ENCODE measurements at places on chromosomes 11 and 22. TPM values are rescaled to one million over a fixed set of nuclear protein-coding genes. Genes with fewer than 3 reads are reported as not detected.

DNA sequence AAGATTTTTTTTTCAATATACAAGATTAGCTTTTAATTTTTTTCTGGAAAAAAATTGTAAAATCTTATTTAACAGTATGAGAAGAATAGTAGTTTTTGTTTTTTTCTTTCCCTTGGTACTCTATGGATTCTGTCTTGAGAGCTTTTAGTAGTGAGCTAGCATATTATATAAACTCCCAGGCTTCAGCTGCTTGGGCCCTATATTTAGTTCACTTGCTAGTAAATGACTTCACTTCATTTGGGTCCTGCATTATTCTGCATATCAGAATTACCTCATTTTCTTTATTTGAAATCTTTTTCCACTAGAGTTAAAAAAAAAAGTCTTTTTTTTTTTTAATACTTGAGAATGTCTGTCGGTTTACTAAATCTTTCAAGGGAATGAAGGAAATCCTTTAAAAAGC lies 33.1 kb downstream of the HIPK3 start:
- peaks cover 28% of the 10 kb centered on the region for H3K36me3 ChIP-seq
- no peak overlapping the region for H3K4me3 ChIP-seq
- peaks cover 20% of the 10 kb centered on the region for H3K4me1 ChIP-seq

GRCh38 chr11:121368364-121369240 lies 76.0 kb downstream of the SC5D start:
- H3K27me3 ChIP-seq, result peaks cover 2% of the 10 kb centered on the region
- H3K4me3 ChIP-seq, result no peak overlapping the region
- H3K36me3 ChIP-seq, result no peaks in the 10 kb centered on the region
- no peak for DNase-seq

DNA sequence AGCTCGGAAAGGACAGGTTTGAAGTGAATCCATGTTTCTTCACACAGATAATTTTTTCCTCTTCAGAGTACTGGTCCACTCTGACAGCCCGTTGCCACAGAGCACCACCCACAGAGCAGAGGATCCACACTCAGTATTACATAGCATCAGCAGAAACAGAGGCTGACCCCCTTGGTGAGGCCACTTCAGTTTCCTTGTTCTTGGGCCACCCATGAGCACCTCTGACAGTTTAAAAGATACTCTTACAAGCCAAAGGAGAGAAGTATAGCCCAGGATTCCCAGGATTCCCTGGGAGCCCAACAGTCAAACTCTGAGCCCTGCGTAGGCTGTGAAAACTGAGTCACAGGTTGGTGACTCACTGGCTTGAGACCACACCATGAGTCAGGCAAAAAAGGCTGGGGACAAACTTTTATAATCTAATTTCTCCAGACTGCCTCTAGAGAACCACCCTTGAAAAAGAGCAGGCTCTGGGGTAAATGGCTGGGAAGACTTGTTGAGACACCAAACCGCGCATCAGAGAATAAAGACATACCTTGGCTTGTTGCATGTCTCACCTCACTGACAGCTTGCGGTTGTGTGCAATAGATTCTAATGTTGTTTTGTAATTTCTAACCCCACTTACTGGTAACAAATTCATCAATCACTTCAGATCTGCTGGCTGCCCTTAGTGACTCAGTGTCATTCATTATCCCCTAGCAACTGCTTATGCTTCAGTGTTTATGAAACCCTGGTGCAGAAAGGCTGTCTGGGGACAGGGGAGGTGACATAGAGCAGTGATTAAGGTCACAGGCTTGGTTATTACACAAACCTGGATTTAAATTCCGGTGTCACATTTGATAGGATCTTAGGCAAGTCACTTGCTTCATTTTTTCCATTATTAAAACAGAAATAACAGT lies 56.9 kb upstream of the PRSS23 start:
- peaks cover 3% of the 10 kb centered on the region for H3K27me3 ChIP-seq
- H3K27ac ChIP-seq, result no peak overlapping the region
- no peak for DNase-seq
- H3K36me3 ChIP-seq, result no peaks in the 10 kb centered on the region
- H3K4me1 ChIP-seq, result peaks cover 54% of the 10 kb centered on the region

- no peaks in the 10 kb centered on the region for H3K36me3 ChIP-seq
- DNase-seq, result no peak
- H3K27ac ChIP-seq, result peak overlapping the region; percentile 21
- peaks cover 59% of the 10 kb centered on the region for H3K4me1 ChIP-seq
- no peak overlapping the region for H3K4me3 ChIP-seq
These were observed 17.7 kb downstream of the MGAT3 start for GRCh38 chr22:39474351-39475111.

DNA sequence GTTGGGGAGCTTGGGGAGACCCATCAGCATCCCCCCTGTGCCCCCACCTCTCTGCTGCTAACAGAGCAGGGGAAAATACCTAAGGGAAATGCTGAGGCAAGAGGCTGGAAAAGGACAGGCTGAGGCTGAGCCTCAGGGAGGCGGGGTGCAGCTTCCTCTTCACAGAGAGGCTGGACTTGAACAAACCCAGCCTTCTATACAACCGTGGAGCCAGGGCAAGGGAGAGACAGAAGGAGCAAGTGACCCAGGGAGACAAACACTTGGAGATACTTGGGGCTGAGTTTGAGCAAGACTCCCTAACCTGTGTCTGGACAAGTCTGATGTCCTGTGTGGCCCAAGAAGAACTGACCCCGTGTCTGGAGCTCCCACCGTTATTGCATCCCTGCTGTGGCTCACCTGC lies at the start of gene SLCO2B1:
TSS of gene SLCO2B1 (plus strand) at position 229 of the 400 bp plus-strand sequence. CDS start 275 bp downstream, outside the sequence.
- peaks cover 13% of the 10 kb centered on the region for H3K27me3 ChIP-seq
- peaks cover 8% of the 10 kb centered on the region for H3K4me1 ChIP-seq
- DNase-seq, result no peak
- H3K27ac ChIP-seq, result no peak within 1 kb of the TSS
- no peaks in the 10 kb centered on the region for H3K36me3 ChIP-seq

DNA sequence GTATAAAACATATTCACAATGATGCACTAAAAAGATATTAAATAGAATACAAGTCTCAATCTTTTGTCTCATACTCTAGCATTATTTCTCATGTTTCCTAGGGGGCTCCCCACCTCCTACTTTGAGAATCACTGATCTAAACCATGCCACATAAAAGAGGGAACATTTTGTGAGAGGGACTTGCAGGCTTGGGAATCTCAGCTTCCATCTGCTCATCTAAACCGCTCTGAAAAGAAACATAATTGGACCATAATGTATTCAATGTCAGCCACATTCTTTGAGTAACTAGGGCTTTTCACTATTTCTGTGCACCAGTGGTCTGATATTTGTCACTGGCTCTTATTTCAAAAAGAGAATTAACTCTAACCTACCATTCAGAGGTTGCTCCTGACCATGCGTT lies 6.4 kb upstream of the CSRP3 start:
- no peak overlapping the region for H3K4me3 ChIP-seq
- H3K36me3 ChIP-seq, result no peaks in the 10 kb centered on the region
- DNase-seq, result no peak

DNA sequence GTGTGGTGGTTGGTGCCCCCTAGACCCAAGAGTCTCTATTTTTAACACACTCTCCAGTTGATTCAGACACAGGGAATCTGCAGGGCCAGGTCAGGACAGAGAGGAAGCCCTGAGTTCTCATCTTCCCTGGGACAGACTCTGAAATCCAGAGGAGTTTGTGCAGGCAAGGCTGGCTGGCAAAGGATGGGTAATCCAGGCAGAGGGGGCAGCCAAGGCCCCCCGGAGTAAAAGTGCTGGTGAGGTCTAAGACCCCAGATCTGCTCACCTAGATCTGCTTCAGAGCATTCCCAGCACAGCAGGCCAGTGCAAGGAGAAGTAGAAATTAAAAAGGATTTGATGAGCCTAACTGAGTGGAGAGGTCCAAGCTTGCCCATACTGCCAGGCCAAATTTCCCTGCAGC lies 40.6 kb upstream of the MN1 start:
- DNase-seq, result no peak
- peaks cover 14% of the 10 kb centered on the region for H3K36me3 ChIP-seq
- no peaks in the 10 kb centered on the region for H3K27me3 ChIP-seq

- H3K4me1 ChIP-seq, result no peaks in the 10 kb centered on the region
- H3K4me3 ChIP-seq, result no peak overlapping the region
- no peaks in the 10 kb centered on the region for H3K36me3 ChIP-seq
These were observed 396.1 kb downstream of the BRD1 start for GRCh38 chr22:49431551-49431950.

DNA sequence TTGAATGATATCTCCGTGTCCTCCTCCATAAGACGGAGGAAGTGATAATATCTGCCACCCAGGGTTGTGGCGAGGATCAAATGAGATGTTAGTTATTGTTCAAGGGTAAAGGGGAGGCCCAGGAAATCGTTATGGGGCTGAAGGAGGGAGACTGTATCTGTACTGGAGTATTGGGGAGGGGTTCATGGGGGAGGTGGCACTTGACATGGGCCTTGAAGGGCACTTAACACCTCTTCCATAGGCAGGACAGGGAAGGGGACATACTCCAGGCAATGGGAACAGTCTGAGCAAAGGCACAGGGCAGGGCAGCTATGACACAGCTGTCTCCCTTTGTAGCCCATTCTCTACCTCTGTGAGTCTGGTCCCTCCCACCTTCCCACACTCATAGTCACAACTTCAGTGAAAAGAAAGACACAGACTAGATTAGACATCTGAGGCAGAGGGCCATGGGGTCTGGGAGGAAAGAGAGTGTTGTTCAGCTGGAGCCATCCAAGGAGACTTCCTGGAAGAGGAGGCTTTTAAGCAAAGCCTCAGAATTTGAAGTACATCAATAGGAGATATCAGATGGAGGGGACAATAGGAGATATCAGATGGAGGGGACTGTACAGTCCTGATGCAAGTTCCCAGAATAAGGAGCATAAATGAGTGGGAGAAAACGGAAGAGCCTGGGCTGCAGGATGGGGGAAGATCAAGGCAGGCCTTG lies 15.8 kb upstream of the DGKZ start:
- peak overlapping the region; percentile 41 for H3K4me3 ChIP-seq
- DNase-seq, result no peak
- peaks cover 21% of the 10 kb centered on the region for H3K4me1 ChIP-seq
- H3K27me3 ChIP-seq, result peaks cover 71% of the 10 kb centered on the region
- H3K27ac ChIP-seq, result no peak overlapping the region

The TUBA8 gene
- 2.5 TPM for total RNA-seq

The BARX2 gene
- total RNA-seq, result 73.5 TPM

The KRTAP5-1 gene
- not detected for total RNA-seq

The AGBL2 gene
- total RNA-seq, result 3.5 TPM

The MS4A15 gene
- total RNA-seq, result 0.13 TPM

The OR52E8 gene
- total RNA-seq, result not detected

The ACR gene
- 2.2 TPM for total RNA-seq

Measured in mesothelial cell of epicardium (in vitro differentiated cells).